ENCODE measurements at places on chromosomes 12 and 14.

GRCh38 chr14:32049361-32050088 is 27.6 kb upstream of the ARHGAP5 start:
- no peak for DNase-seq

- no peak for DNase-seq
Observed at GRCh38 chr12:46965880-46966279, 113.5 kb upstream of the PCED1B start.

DNA sequence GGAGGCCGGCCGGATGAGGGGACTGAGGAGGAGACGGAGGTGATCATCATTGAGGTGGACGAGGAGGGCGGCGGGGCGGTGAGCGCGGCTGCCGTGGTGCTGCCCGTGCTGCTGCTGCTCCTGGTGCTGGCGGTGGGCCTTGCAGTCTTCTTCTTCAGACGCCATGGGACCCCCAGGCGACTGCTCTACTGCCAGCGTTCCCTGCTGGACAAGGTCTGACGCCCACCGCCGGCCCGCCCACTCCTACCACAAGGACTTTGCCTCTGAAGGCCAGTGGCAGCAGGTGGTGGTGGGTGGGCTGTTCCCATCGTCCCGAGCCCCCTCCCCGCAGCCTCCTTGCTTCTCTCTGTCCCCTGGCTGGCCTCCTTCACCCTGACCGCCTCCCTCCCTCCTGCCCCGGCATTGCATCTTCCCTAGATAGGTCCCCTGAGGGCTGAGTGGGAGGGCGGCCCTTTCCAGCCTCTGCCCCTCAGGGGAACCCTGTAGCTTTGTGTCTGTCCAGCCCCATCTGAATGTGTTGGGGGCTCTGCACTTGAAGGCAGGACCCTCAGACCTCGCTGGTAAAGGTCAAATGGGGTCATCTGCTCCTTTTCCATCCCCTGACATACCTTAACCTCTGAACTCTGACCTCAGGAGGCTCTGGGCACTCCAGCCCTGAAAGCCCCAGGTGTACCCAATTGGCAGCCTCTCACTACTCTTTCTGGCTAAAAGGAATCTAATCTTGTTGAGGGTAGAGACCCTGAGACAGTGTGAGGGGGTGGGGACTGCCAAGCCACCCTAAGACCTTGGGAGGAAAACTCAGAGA is 9.6 kb downstream of the MMP14 start:
- DNase-seq: no peak

DNA sequence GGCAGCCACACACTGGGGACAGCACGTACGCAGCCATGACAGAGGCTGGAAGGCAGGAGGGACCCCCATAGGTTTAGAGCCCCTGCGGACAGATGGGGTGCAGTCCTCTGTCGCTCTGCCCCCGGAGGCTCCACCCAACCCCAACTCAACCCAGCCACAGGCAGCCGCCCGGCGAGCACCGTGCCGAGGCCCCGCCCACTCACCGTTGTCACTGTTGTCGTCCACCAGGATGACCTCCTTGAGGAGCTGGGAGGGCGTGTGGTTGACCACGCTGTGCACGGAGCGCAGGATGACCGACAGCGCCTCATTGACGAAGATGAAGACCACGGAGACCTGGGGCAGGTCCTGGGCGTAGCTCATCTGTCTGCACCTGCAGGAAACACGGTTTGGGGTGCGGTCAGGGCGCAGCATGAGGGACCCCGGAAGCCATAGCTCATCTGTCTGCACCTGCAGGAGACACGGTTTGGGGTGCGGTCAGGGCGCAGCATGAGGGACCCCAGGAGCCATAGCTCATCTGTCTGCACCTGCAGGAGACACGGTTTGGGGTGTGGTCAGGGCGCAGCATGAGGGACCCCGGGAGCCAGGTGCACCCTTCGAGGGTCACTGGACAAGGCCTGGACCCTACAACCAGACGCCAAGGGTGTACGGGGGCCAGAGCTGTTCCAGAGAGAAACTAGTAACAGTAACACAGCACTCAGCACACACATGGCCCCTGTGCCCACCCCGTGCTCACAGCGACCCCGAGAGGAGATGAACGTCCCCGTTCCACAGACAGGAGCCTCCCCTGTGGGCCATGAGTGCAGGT is 66.9 kb downstream of the GALNT9 start:
- DNase-seq: no peak

DNA sequence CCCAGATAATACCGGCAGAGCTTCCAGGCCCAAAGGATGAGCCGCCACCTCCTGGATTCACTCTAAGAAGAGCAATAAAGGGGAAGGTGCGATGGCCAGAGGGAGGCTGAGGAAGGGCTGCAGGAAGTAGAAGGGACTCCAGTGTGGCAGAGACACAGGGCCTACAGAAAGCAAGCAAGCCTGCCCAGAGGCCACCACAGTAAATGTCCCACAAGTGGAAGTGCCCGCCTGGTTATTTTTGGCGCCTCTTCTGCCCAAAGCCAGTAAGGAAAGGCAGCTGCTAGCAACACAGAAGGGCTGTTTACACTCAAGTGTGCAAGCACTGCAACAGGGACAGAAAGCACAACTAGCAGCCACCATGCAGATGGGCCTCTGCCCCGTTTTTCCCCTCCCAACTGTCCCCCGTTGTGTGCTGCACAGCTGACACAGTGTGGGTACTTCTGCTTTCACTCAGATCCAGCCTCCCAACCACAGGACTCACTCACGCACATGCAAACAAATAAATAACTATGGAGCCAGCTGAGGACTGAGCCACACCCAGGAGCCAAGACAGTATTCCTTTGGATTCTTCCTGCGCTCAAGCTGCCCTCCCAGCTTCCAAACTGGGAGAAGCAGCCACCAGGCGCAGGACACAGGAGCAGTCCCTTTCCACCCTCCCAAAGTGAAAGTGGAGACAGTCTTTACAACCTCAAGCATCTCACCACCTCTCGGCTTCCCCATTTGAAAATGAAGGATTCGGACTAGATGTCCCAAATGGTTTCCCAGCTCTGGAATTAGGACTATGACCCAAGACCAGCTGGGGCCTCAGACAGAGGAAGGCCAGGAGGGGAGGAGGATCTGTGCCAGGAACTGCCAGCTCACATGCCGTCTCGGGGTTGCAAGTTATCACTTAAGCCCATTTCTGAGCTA is 40.0 kb upstream of the PNMA1 start:
- DNase-seq: peak; percentile 53

DNA sequence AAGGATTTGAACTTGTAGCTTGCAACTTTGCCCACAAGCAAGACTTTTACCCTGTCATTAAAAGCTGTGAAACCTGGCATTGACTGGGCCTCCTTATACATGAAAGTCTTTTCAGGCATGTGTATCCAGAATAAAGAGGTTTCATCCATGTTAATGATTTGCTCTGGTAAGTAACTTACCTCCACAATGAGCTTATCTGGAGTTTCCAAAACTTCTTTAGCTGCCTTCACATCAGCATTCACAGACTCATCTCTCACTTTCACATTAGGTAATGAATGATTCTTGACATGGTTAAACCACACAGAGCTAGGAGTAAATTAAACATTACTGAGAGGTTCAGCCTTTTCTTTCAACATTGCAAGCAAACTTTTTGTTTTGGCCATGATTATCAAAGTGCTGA is 234.4 kb upstream of the CLEC14A start:
- DNase-seq: no peak

- no peak for DNase-seq
Observed at GRCh38 chr12:69880571-69880970, 55.5 kb downstream of the MYRFL start.

GRCh38 chr12:44397631-44398030 is 478.5 kb downstream of the NELL2 start:
- DNase-seq: no peak

- no peak for DNase-seq
Observed at GRCh38 chr14:54579621-54580020, 12.7 kb downstream of the SAMD4A start.

DNA sequence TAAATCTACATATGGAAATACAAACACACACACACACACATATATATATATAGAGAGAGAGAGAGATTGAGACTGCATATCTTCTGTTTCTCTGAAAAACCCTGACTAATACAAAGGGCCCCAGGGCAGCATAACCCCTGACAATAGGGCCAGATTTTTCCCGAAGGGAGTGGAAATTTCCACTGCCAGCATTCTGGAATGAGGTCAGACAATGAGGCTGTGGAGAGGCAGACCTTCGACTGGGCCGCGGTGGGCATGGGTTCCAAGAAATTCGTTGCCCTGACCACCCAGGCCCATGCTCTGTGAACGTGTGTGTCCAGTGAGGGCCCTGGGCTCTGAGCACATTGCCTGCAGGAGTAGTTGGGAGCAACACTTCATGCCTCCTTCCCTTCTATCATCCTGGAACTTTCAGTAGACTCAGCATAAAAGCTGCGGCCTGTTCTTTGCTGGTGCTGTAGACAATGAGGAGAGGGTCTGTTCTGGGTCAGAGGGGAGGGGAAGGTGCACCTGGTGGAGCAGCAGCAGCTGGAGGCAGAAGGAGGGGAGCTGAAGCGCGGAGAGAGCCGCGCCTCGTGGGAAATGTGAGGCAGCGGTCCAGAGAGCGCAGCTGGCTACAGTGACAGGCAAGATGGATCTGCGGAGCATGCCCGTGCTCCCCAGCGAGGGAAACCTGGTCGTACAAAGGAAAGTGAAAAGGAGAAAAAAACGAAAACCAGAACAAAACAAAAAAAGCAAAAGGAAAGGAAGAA is 25.6 kb upstream of the CCDC60 start:
- DNase-seq: no peak

GRCh38 chr12:92132288-92132687 is 13.4 kb downstream of the BTG1 start:
- DNase-seq: no peak

DNA sequence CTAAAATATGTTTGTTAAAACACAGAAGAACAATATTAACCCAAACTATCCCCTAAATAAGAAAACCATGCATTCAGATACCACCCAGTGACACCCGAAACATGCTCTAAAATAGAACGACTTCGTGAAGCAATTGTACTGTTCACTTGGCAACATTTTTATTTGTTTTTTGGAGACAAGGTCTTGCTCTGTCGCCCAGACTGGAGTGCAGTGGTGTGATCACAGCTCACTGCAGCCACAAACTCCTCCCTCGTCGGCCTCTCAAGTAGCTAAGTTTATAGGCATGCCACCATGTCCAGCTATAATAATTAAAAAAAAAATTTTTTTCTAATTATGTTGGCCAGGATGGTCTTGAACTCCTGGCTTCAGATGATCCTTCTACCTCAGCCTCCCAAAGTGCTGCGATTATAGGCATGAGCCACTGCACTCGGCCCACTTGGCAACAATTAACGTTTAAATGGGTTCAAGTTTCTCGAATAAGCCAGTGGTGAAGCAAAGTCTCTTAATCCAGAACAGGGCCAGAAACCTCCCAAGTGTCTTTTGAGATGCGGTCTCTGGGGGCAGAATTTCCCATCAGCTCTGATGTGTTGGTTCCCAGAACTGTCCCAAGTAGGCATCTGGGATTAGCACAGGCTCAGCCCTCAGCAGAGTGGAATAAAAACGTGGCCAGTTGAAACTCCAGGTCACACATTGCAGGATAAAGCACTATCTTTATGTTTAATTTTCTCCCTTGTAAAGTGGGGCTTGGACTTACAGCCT is 74.5 kb downstream of the TMCC3 start:
- no peak for DNase-seq

DNA sequence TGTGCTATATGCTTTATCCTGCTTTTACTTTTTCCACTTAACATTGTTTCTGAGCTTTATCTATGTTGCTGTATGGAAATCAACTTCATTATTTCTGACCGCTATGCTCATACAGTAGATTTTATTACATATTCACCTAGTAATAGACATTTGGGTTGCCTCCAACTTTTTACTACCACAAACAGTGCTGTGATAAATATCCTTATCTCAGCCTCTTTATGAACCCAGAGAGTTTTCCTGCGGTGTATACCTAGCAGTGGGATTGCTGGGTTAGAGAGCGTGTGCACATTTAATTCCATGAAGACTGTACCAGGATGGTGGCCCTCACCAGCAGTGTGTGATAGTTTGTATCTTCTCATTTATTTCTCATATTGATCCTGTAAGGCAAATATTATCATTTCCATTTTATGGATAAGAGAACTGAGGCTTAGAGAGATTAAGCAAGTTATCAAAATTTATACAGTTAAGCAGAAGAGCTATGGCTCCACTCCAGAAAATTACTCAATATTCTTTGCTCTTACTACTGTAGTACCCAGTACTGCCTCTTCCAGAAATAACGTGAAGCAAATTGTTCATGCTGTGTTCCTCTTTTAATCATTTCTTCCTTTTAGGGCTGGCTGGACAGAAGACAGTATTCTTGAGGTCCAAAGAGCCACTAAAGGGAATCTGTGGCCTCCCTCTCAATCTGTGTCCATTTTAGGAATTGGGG is 26.3 kb upstream of the CISTR start:
- DNase-seq: no peak

- DNase-seq: no peak
Observed at GRCh38 chr14:92317511-92317910, 5.5 kb upstream of the SLC24A4 start.

GRCh38 chr12:52380271-52380694 is 5.2 kb downstream of the KRT84 start:
- DNase-seq: peak; percentile 21

DNA sequence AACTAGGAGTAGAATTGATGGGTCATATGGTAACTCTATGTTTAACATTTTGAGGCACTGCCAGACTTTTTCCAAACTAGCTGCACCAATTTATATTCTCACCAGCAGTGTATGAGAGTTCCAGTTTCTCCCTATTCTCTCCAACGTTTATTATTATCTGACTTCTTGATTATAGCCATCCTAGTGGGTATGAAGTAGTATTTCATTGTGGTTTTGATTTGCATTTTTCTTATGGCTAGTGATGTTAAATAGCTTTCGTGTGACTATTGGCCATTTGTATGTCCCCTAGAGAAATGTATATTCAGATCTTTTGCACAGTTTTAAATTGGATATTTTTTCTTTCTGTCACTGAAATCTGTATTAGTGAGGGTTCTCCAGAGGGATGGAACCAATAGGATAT is 37.8 kb downstream of the HELB start:
- no peak for DNase-seq

DNA sequence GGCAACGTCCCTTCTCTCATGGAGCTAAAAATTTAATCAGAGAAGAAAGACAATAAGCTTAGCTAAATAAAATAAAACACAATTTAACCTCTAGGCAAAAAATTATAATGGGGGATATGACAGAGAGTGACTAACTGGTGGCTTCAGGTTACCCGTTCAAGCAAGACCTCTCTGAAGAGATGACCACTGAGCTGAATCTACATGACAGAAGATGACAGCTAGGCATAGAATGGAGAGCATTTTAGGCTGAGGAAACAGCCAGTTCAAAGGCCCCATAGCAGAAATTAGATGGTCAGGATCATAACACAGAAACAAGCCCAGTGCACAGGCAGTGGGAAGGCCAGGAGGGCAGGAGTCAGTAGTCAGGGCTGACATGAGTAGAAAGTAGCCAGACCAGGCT is 1094.3 kb downstream of the VRK1 start:
- DNase-seq: no peak

GRCh38 chr12:66885115-66885875 is 206.4 kb upstream of the GRIP1 start:
- DNase-seq: no peak

- no peak for DNase-seq
Observed at GRCh38 chr12:75856235-75856634, 175.3 kb downstream of the PHLDA1 start.

DNA sequence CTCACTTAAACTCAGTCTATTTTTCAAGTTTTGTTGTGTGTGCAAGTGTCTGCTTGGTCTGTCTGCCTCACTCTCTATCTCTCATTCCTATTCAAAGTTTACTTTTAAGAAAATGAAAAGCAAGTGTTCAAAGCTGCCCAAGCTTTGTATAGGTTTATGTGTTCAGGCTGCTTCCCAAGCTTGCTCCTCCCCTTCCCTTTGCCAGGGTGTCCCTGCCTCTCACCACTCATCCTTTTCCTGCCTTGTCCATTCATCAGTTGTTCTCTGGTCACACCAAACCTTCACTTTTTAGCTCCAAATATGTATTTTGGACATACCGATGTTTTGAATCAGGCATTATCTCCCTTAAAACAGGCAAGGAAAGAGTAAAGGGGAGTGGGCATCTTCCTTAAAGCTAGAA is 41.3 kb downstream of the STK38L start:
- no peak for DNase-seq

All from hippocampal formation (tissue), 2 donors.